Stromal cell of bone marrow (primary cell): ENCODE measurements at places on chromosomes 7 and 10.

DNA sequence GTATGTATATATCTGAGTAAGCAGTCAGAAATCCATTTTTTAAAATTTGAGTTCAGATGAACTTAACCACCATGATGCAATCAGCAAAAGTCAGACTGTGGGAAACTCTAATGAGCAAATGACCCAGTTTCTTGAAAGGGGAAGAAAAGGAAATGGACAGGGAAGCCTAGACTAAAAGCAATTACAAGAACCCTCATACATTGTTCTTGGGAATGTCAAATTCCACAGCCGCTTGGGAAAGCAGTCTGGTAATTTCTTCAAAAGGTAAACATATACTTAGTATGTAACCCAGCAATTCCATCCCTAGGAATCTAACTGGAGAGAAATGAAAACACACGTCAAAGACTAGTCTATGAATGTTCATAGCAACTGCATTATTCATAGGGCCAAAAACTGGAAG, 16.4 kb upstream of the FOXK1 start:
- peak; percentile 86 for DNase-seq

GRCh38 chr10:78269060-78269459, 235.4 kb downstream of the RPS24 start:
- DNase-seq = no peak

- peak; percentile 53 for DNase-seq
These were observed 6.0 kb downstream of the RHOBTB1 start for GRCh38 chr10:60937784-60938654.

GRCh38 chr7:45716380-45717203, 142.4 kb downstream of the ADCY1 start:
- no peak for DNase-seq

DNA sequence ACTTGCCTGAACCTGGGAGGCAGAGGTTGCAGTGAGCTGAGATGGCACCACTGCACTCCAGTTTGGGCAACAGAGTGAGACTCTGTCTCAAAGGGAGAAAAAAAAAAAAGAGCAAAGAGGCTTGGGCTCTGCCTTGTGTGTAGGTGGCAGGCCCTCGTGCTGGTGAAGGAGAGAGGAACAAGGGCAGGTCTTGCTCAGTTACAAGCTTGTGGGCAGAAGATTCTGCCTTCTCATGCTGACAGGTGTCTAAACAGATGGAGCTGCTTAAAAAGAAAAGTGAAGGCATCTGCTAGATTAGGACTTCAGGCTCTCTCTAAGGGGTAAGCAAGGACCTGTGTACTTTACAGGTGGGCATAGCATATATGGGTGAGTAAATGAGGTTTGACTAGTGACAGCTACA, 65.5 kb upstream of the TRIM8 start:
- no peak for DNase-seq

- no peak for DNase-seq
These were observed 63.2 kb downstream of the MKI67 start for GRCh38 chr10:128062881-128063563.

DNA sequence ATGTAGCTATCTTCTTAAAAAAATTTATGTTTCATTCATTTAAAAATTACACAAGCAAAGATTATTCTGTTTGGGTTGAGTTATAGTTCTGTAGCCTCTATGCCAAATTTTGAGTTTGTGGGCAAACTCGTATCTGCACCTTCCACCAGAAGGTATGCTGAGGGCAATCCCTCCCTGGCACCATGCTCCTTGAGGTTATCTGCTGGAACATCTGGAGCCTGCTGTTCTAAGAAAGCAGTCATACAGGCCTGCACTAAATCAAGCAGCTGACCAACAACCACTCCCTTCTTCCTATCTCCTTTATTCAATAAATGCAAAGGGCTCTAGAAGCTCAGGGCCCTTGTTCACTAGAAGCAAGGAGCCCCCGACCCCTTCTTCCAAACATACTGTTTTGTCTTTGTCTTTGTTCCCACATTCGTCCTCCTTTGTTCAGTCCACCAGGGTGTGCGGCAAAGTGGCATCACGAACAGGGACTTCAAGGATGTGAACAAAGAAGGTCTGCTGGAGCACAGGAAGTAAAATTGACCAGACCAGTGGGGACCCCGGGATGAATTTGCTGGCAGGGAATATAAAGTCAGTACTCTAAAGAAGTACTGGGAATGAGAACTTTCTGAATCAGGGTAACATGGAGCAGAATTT, 36.4 kb downstream of the OR13A1 start:
- no peak for DNase-seq
